ENCODE measurements at places on chromosomes 4 and X.

DNA sequence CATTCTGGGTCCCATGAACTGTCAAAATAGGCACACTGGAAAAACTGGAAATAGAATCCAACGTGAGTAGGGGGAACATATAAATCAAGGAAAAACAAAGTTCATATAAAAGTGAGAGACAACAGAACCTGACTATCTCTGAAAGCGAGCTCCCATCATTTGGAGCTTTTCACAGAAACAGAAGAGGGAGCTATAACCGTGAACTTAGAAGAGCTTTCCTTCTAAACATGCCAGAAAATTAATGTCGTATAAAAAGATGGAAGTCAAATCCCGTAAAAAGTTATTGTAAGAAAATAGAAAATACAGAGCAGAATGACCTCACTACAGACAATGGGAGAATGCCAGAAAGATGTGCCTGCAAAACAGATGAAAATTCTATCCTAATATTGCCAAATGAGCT lies 23.9 kb upstream of the HSD17B10 start:
- DNase-seq = no peak

DNA sequence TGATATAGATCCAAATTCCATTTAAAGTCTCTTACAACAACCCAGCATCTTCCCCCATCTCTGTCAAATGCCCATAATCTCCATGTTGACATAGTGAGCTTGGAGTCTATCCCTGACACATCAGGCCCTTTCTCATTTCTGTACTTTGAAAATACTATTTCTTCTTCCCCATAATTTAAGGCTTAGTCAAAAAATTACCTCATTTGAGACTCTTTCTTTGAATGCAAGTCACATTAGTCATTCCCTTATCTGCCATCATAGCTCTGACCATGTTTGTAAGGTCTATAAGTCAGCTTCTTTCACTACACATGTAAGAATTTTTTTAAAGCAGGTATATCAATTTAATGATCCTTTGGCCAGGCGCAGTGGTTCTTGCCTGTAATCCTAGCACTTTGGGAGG lies 99.9 kb downstream of the DDX60 start:
- no peak for DNase-seq

DNA sequence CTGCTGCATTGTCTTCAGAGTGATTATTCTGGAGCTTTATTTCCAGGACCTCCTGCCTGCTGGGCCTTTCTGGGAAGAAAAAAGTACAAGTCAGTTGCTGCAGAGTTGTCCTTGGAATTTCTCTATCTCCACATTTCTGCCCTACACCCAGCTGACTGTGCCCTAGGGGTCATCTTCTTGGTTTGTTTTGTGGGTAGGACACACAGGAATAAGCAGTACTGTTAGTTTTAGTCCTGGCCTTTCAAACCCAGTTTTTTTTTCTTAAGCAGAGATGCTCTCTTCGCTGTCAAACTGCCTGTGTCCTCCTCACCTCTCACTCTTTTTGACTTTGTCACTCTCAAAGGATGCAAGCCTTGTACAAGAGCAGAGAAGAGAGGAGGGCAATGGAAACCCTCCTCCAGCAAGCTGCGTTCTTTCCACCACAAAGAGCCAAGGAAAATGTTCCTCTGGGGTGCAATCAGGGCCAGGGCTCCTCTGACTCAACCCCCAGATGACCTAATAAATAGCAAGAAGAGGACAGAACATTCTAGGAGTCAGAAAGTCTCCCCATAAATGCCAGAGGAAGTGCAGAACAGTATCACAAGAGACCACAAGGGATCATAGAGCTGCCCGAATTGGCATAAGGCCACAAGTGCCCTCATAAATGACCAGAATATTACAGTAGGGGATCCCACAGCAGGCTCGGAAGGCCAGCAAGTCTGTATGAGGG lies 186.2 kb downstream of the RCHY1 start:
- no peak for DNase-seq

DNA sequence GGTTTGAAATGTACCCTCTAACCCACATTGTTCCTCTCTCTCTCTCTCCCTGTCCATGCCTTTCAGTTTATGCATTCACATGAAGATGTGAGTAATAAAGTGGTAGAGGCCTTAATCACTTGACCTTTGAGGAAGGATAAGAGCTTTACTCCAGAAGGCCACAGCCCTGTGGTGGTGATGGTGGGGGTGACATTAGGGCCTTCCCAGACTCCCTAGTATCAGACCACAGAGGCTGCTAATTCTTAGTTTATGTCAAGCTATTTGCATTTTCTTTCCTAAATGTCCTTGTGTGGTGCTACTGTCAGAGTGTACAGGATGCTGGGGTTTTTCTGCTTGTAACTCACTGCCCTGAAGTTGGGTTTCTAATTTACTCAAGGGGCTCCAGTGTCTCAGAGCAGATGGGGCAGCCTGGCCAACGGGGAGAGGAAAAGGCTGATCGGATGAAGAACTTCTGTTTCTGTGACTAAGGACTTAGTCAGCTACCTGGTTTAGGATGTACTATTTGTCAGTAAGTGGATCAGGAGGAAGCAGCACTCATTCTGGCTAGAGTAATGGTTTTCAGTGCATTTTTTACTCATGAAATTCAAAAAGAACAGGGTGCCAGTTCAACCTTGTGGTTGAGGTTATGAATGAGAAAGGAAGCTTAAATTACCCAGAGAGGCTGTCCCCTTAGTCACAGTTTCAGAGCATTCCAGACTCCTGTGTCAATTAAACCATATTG lies 509.6 kb upstream of the DIPK2B start:
- no peak for DNase-seq

DNA sequence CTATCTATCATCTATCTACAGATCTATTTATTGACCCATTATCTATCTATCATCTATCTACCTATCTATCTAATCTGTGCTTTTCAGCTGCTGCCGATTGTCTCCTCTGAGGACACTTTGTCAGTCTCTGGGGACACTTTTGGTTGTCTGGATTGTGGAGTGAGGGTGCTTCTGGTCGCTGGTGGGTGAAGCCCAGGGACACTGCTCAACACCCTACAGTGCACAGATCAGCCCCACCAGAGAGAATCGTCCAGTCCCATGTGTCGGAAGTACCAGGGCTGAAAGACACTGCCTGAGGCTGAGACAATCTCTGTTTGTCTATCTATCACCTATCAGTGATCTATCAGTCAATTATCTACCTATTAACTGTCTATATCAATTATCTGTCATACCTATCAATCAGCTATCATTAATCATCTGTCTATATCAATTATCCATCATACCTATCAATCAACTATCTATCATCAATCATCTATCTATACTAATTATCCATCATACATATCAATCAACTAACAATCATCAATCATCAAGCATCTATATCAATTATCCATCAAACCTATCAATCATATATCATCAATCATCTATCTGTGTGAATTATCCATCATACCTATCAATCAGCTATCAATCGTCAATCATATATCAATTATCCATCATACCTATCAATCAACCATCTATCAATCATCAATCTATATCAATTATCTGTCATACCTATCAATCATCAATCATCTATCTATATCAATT lies 70.0 kb upstream of the PPP2R3B start:
- no peak for DNase-seq

- no peak for DNase-seq
Observed at GRCh38 chr4:120053911-120054310, 12.7 kb downstream of the MAD2L1 start.

DNA sequence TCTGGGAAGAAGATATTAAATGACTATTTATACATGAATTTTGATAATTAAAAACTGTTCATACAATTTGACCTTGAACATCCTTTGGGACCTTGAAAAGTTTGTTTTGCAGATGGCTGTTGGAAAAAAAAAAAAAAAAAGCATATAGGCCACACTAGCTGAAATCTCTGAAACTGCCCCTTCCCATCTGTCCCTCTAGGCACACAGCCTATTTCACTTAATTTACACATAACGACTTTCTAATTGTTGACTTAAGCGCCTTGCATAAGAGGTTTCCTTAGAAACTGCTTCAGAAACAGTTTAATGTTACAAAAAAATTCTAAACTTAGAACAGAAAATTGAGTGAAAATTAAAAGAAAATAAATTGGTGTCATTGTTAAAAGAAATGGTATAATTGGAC lies 131.0 kb downstream of the COX18 start:
- DNase-seq = no peak

DNA sequence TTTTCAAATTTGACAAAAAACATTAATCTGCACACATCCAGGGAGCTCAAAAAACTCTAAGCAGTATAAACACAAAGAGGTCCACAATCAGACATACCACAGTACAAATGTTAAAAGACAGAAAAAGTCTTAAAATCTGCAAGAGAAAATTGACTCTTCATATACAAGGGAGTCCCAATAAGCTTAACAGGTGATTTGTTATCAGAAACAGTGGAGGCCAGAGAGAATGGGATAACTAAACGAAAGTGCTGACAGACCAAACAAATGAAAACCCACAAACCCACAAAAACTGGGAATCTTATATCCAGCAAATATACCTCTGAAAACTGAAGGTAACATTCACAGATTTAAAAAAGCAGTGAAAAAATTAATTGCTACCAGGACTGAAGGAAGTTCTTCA lies 182.0 kb upstream of the PAQR3 start:
- no peak for DNase-seq

DNA sequence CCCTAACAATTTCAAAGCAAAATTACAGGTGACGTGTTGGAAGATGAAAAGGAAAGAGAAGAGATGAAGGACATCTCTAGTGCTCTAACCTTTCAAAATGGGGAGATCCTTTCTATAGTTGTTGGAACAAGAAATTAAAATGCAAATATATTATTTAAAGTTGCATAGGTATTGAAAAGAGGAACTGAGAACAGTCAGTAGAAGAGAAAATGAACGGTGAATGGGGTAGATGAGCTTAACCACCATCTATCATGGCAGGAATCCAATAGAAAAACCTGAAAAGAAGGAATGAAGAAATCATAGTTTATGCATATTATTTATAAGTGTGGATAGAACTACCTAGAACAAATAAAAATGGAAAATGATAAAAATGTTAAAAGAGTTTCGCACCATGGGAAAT lies 42.0 kb downstream of the ANXA5 start:
- no peak for DNase-seq

DNA sequence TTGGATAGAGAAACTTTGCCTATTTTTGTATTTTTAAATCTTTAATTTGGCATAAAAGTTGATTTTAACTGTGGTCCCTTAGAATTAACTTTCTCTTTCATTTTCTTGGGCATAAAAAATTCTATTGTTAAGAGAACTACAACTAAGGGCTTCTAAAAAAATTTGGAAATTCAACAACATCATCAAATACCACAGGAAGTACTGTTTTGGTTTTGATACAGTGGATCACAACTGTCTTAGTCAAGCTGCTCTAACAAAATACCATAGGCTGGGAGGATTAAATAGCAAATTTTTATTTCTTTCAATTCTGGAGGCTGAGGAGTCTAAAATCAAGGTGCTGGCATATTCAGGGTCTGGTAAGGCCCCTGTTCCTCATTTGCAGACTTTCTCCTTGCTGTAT lies 19.9 kb upstream of the NPFFR2 start:
- DNase-seq = no peak

- no peak for DNase-seq
Observed at GRCh38 chrX:136171420-136171819, 24.1 kb downstream of the FHL1 start.

DNA sequence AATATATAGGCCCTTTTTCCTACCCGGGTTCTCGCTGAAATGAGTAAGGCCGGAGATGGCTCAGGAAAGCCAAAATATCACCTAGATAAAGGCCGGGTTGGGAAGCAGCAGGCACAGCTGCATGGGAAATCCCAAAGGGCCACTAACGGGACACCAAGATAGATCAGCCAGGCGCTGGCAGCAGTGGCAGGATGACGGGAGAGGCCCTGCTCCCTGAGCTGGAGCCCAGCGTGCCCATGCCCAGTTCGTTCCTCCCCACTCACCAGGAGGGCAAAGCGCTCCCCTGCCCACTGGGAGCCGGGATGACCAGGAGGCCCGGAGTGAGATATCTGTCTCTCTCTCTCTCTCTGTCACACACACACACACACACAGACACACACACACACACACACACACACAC lies 109.8 kb downstream of the DCTD start:
- no peak for DNase-seq

GRCh38 chr4:41362621-41363383 lies 106.1 kb downstream of the UCHL1 start:
- DNase-seq = no peak

- no peak for DNase-seq
Observed at GRCh38 chr4:14812101-14812500, 190.2 kb upstream of the CPEB2 start.

- no peak for DNase-seq
Observed at GRCh38 chr4:61397174-61397573, 197.0 kb downstream of the ADGRL3 start.

DNA sequence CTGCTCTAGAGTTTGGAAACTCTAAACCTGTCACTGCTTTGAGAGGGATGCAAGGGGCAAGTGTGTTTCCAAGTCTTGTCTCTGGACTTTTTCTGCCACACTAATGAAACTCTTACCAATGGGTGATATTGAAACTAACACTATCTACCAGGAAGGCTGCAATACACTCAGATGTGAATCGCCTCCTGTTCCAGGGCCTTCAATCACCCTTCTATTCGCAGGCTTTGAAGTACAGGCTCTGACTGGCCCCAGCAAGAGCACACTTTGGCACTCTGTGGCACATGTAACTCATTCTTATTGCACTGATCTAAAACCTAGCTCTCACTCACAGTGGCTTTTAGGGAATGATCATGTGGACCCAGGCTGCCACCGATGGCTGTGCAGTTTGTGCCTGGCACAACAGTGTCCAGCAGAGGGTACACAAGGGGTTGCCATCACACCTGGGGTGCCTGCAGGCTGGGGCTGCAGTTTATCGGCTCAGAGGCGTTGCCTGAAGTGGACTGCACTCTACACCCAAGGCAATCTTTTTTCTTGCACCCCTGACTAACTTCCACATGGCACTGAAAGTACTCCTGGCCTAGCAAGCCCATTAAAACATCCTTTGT lies 210.8 kb downstream of the MGST2 start:
- DNase-seq = no peak

DNA sequence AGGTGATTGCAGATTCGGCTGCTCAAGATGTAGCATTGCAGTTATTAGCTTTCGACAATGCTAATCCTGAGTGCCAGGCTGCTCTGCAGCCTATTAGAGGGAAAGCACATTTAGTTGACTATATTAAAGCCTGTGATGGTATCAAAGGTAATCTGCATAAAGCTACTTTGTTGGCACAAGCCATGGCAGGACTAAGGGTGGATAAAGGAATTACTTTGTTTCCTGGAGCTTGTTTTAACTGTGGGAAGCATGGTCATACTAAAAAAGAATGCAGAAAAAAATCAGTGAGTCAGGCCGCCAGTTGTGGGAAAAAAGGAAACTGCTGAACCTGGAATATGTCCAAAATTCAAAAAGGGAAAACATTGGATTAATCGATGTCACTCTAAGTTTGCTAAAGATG lies 154.9 kb upstream of the TECRL start:
- no peak for DNase-seq

DNA sequence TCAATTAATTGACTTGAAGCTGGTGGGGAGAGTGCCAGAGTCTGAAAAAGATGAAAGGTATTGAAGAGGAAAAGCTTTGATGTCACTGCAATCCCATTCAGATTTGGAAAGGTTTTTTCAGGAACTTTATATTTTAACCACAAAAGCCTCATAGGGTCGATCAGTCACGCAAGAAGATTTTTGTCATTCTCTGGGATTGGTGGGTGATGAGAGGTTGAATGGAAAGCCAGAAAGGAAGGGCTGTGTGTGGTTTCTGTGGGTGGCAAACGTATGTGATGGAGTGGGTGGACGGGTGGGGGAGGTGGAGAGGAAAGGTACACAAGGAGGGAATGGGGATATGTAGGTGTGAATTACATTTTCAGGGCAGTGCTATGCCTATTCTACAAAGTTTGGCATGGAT lies 173.8 kb upstream of the SCML1 start:
- no peak for DNase-seq

- no peak for DNase-seq
Observed at GRCh38 chr4:152094970-152095700, 334.3 kb upstream of the GATB start.
